ENCODE measurements at places on chromosomes 1 and 21. TPM values are rescaled to one million over a fixed set of nuclear protein-coding genes. Genes with fewer than 3 reads are reported as not detected.
A peak's percentile ranks its signal among the peaks of the same experiment; 100 is the strongest.

GRCh38 chr1:3275471-3276340, 178.8 kb upstream of the ARHGEF16 start:
- H3K27me3 ChIP-seq, result peaks cover 27% of the 10 kb centered on the region
- H3K4me1 ChIP-seq, result no peaks in the 10 kb centered on the region
- no peak overlapping the region for H3K4me3 ChIP-seq
- no peak overlapping the region for H3K27ac ChIP-seq

- no peaks in the 10 kb centered on the region for H3K36me3 ChIP-seq
- DNase-seq, result peak; percentile 14
- no peak overlapping the region for H3K4me3 ChIP-seq
- peaks cover 13% of the 10 kb centered on the region for H3K4me1 ChIP-seq
- H3K27me3 ChIP-seq, result no peaks in the 10 kb centered on the region
- H3K27ac ChIP-seq, result no peak overlapping the region
Observed at GRCh38 chr1:49630156-49630555, 393.6 kb downstream of the AGBL4 start.

DNA sequence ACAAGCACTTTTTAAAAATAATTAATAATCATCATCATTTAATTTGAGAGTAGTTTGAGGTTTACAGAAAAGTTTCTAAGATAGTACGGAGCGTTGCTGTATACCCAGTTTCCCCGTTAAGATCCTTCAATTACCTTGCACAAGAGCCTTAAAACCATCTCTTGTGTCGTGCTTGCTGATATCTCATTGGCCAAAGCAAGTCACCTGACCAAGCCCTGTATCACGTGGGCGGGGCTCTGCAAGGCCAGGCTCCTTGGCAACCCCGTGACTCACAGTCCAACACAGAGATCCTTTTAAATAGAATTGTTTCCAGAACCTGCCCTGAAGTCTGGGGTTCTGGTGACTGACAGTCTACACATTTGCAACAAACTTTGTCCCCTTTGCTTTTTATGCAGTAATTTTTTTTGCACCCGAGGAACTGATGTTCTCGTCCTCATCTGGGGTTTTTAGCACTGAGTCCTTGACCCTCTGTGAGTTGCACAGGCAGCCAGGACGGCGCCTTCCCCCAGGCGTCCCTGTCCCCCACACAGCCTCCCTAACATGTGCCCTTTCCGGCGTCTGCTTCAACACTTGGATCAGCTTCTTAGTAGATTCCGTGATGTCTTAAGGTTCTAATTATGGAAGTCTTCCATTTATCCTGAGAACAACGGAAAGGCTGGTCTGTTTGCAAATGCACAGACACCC, 183.3 kb upstream of the TMEM51 start:
- peak; percentile 55 for DNase-seq
- no peaks in the 10 kb centered on the region for H3K27me3 ChIP-seq
- no peak overlapping the region for H3K4me3 ChIP-seq
- H3K36me3 ChIP-seq, result peaks cover 7% of the 10 kb centered on the region
- no peak overlapping the region for H3K27ac ChIP-seq

Gene RNF223
- 5.0 TPM for total RNA-seq

- no peak overlapping the region for H3K27ac ChIP-seq
- H3K4me3 ChIP-seq, result no peak overlapping the region
- no peak for DNase-seq
- no peaks in the 10 kb centered on the region for H3K36me3 ChIP-seq
Observed at GRCh38 chr1:224689374-224689773, 73.3 kb downstream of the CNIH3 start.

DNA sequence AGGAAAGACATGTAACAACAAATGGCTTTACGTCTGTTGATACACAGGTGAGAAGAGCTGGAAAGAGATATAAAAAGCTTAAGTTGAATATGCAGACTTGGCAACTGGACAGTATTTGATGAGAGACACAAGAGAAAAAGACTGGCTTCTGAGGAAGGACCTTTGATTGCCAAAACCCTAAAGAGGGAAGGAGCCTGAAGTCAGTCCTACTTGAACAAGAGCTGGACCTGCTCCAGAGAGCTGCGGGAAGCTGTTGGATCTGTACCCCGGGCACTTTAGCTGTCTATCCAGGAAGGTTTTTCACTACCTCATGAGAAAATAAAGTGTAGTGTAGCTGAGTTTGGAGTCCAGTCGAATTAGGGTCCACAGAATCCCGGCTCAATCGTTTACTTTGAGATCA, 25.3 kb upstream of the LRRC8B start:
- H3K36me3 ChIP-seq, result no peaks in the 10 kb centered on the region
- H3K4me1 ChIP-seq, result no peaks in the 10 kb centered on the region
- H3K4me3 ChIP-seq, result no peak overlapping the region
- no peaks in the 10 kb centered on the region for H3K27me3 ChIP-seq
- no peak overlapping the region for H3K27ac ChIP-seq

Gene IGSF9
- total RNA-seq, result 7.5 TPM

Gene SCP2
- 91.1 TPM for total RNA-seq

Gene SH3D21
- 13.2 TPM for total RNA-seq

DNA sequence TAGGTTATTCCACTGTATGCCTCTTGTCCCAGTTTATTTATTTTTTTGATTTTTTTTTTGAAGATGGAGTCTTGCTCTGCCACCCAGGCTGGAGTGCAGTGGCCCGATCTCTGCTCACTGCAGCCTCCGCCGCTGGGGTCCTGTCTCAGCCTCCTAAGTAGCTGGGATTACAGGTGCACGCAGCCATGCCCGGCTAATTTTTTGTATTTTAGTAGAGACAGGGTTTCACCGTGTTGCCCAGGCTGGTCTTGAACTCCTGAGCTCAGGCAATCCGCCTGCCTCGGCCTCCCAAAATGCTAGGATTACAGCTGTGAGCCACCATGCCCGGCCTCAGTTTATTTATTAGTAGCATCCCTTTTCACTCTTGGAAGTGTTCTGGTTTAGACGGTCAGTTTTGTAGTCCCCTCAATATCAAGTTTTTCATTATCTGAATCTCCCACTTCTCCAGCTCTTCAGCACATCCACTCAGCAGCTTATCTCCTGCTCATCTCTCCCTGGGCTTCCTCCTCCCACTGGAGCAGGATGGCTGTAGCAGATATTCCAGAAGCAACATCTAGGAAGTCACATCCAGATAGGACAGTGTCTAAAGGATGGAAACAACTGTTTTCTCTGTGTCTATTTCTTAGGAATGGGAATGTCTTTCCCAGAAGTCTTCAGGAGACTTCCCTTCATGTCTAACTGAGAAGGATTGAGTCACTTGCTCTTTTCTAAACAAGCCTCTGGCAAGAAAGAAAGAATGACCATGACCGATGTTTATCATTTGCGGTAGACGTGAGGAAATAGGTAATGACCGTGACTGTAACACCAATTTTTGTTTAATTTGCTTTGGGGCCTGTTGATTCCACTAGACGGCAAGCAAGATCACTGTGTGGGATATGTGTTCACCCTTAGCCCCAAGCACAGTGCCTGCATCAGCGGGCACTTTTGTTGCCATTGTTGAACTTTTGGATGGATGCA, 14.4 kb downstream of the CCDC190 start:
- no peaks in the 10 kb centered on the region for H3K4me1 ChIP-seq
- peaks cover 12% of the 10 kb centered on the region for H3K27me3 ChIP-seq
- no peaks in the 10 kb centered on the region for H3K36me3 ChIP-seq
- no peak overlapping the region for H3K27ac ChIP-seq

Gene TSSK3
- total RNA-seq, result 5.1 TPM

Gene TTC39A
- 18.8 TPM for total RNA-seq

Gene OR2G6
- total RNA-seq, result not detected

GRCh38 chr21:15309721-15310120, 244.9 kb upstream of the NRIP1 start:
- no peak overlapping the region for H3K4me3 ChIP-seq
- DNase-seq, result no peak
- no peaks in the 10 kb centered on the region for H3K4me1 ChIP-seq
- no peak overlapping the region for H3K27ac ChIP-seq
- H3K36me3 ChIP-seq, result no peaks in the 10 kb centered on the region
- no peaks in the 10 kb centered on the region for H3K27me3 ChIP-seq

Gene DNASE2B
- total RNA-seq, result not detected

- H3K4me3 ChIP-seq, result no peak overlapping the region
- H3K27ac ChIP-seq, result no peak overlapping the region
- no peaks in the 10 kb centered on the region for H3K27me3 ChIP-seq
- H3K4me1 ChIP-seq, result peaks cover 8% of the 10 kb centered on the region
- no peak for DNase-seq
Observed at GRCh38 chr21:33360281-33360680, 35.5 kb downstream of the IFNAR1 start.

GRCh38 chr1:151935154-151935553, 25.8 kb upstream of the THEM4 start:
- no peak overlapping the region for H3K4me3 ChIP-seq
- peaks cover 28% of the 10 kb centered on the region for H3K4me1 ChIP-seq
- no peak overlapping the region for H3K27ac ChIP-seq
- no peaks in the 10 kb centered on the region for H3K27me3 ChIP-seq
- H3K36me3 ChIP-seq, result no peaks in the 10 kb centered on the region

Gene FCGR3B
- total RNA-seq, result not detected

- no peaks in the 10 kb centered on the region for H3K27me3 ChIP-seq
- H3K36me3 ChIP-seq, result peaks cover 30% of the 10 kb centered on the region
- DNase-seq, result no peak
- peak overlapping the region; percentile 92 for H3K4me3 ChIP-seq
- H3K4me1 ChIP-seq, result peaks cover 35% of the 10 kb centered on the region
Observed at GRCh38 chr1:110213143-110213540, 3.0 kb downstream of the KCNC4 start.

DNA sequence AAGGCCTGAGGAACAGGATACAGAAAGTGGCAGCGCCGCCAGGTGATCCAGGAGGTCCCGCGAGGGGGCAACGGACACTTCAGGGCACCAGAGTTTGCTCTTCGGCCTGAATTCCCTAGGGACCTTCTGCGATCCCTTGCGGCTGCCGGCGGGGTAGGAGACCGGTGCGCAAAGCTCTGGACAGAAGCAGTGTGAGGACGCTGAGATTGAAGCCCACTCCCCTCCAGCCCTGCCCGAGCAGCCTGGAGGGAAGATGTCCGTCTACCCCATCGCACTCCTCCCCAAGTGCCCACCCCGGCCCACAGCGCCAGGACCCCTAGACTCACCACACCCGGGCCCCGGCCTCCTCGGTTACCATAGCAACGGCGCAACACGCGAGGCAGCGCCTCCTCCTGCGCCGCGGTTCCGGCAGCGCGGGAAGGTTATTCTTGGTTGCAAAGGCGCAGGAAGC, at the start of gene ANKRD45:
TSS of gene ANKRD45 (minus strand) at position 361 of the 451 bp plus-strand sequence. CDS start 10,433 bp downstream, outside the sequence.
- H3K27ac ChIP-seq, result no peak within 1 kb of the TSS
- peak; percentile 32 for DNase-seq
- H3K27me3 ChIP-seq, result peaks cover 17% of the 10 kb centered on the region
- H3K4me1 ChIP-seq, result peaks cover 8% of the 10 kb centered on the region
- H3K4me3 ChIP-seq, result peak within 1 kb of the TSS; percentile 45

GRCh38 chr1:115412733-115413132, 74.7 kb upstream of the NGF start:
- H3K27me3 ChIP-seq, result no peaks in the 10 kb centered on the region
- H3K36me3 ChIP-seq, result no peaks in the 10 kb centered on the region
- peaks cover 14% of the 10 kb centered on the region for H3K4me1 ChIP-seq
- no peak overlapping the region for H3K4me3 ChIP-seq

DNA sequence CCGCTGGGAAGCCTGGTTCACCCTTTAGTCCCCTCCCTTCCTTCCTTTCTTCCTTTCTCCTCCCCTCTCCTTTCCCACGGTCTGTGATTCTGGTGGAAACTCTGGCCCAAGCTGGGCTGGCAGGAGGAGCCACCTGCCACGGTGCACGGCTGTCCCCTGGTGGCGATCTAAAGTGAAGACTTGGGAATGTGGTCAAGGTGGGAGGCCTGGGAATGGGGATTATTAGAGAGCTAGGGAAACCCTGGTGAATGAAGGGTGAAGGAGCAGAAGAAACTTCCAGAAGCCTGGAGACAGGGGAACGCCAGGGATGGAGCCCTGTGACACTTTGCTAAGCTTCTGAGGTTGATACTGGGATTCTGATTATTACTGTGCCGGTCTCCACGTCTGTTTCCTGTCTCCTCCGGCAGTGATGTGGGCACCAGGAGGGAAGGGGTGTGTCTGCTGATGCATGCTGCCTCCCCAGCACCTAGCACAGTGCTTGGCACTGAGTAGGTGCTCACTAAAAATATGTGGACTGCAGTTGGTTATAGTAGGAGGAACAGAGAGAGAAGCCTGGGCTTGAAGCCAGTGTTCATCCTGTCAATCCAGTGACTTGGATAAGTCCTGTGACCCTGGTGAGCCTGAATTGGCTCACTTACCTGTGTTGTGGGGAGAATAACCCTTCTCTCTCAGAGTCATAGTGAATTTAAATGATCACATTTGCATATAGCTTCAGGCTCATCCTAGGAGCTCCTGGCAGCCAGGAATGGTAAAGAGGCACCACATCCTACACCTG, 71.2 kb upstream of the NBPF3 start:
- H3K4me3 ChIP-seq, result no peak overlapping the region
- DNase-seq, result peak; percentile 80
- peaks cover 9% of the 10 kb centered on the region for H3K4me1 ChIP-seq
- H3K36me3 ChIP-seq, result no peaks in the 10 kb centered on the region

GRCh38 chr1:64082459-64082858, 121.0 kb upstream of the UBE2U start:
- H3K27ac ChIP-seq, result no peak overlapping the region
- H3K4me1 ChIP-seq, result no peaks in the 10 kb centered on the region
- H3K4me3 ChIP-seq, result no peak overlapping the region

DNA sequence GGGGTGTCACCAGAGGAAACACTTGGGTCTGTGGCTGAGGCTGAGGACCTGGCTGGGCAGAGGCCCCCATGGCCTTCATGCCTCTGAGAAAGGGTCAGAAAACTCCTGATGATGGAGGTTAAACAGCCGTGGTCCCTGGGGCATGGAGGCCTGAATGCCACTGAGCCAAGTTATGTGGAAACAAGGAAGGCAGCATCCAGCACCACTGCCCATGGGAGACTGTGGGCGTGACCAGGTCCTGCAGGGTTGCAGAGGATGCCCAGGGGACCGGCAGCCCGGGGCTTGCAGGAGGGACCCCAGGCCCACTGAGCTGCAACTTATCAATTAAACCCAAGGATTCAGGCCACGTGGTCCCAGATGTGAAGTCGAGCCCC, 18.9 kb upstream of the COL6A2 start:
- peaks cover 36% of the 10 kb centered on the region for H3K27me3 ChIP-seq
- no peak overlapping the region for H3K27ac ChIP-seq
- H3K4me3 ChIP-seq, result no peak overlapping the region
- peaks cover 5% of the 10 kb centered on the region for H3K36me3 ChIP-seq

DNA sequence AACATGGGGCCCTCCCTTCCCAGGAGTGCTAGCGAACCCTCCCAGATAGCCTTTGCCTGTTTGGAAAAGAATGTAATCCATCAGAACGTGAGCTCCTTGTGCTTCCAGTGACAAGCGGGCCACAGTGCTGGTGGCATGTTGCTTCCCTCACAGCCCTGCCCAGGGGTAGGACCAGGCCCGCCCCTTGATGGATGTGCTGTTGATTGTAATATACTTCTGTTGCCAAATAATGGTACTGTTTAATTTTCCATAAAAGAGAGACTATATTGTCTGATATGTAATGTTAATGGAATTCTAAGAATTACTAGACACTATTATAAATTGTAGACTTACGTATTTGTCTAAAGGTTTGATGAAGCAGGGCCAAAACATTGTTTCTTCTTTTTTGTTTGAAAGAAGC, 16.4 kb downstream of the ATP5PO start:
- H3K27me3 ChIP-seq, result no peaks in the 10 kb centered on the region
- H3K4me3 ChIP-seq, result no peak overlapping the region
- no peak overlapping the region for H3K27ac ChIP-seq
- peaks cover 13% of the 10 kb centered on the region for H3K4me1 ChIP-seq
- H3K36me3 ChIP-seq, result peaks cover 4% of the 10 kb centered on the region
- no peak for DNase-seq

Gene CFAP45
- total RNA-seq, result 1.6 TPM

Gene ANGPTL3
- total RNA-seq, result not detected

- H3K27me3 ChIP-seq, result peaks cover 18% of the 10 kb centered on the region
- no peak overlapping the region for H3K27ac ChIP-seq
- H3K4me3 ChIP-seq, result no peak overlapping the region
Observed at GRCh38 chr1:3451994-3452865, 2.2 kb upstream of the ARHGEF16 start.

Gene ZBTB48
- total RNA-seq, result 24.4 TPM

- peaks cover 23% of the 10 kb centered on the region for H3K36me3 ChIP-seq
- peaks cover 6% of the 10 kb centered on the region for H3K4me1 ChIP-seq
- no peak overlapping the region for H3K4me3 ChIP-seq
- no peak overlapping the region for H3K27ac ChIP-seq
Observed at GRCh38 chr1:3593745-3594144, 17.6 kb downstream of the MEGF6 start.
